ENCODE measurements at places on chromosomes 3 and 15. TPM values are rescaled to one million over a fixed set of nuclear protein-coding genes. Genes with fewer than 3 reads are reported as not detected.

Gene DHFR2
- total RNA-seq: 7.9 TPM

Gene CRYBG3
- total RNA-seq: 11.5 TPM

Gene AVEN
- 13.4 TPM for total RNA-seq

Gene OCA2
- total RNA-seq: 22.6 TPM

Gene CCR9
- total RNA-seq: 0.20 TPM

Gene NPAP1
- total RNA-seq: 1.2 TPM

Gene UCN2
- total RNA-seq: 0.08 TPM

Gene MOBP
- 0.10 TPM for total RNA-seq

Gene ZNF621
- total RNA-seq: 14.7 TPM
